GOT3 (cell line): ENCODE measurements at places on chromosomes 16 and 17.
A peak's percentile ranks its signal among the peaks of the same experiment; 100 is the strongest.

GRCh38 chr17:59890720-59891119, 2.0 kb downstream of the TUBD1 start:
- no peak for DNase-seq

GRCh38 chr16:78362524-78363135, 263.2 kb downstream of the WWOX start:
- no peak for DNase-seq

- no peak for DNase-seq
Observed at GRCh38 chr16:71883168-71883848, 674 bp downstream of the ZNF821 start.

GRCh38 chr17:73292031-73292531, 19.7 kb downstream of the CDC42EP4 start:
- peak; percentile 27 for DNase-seq

DNA sequence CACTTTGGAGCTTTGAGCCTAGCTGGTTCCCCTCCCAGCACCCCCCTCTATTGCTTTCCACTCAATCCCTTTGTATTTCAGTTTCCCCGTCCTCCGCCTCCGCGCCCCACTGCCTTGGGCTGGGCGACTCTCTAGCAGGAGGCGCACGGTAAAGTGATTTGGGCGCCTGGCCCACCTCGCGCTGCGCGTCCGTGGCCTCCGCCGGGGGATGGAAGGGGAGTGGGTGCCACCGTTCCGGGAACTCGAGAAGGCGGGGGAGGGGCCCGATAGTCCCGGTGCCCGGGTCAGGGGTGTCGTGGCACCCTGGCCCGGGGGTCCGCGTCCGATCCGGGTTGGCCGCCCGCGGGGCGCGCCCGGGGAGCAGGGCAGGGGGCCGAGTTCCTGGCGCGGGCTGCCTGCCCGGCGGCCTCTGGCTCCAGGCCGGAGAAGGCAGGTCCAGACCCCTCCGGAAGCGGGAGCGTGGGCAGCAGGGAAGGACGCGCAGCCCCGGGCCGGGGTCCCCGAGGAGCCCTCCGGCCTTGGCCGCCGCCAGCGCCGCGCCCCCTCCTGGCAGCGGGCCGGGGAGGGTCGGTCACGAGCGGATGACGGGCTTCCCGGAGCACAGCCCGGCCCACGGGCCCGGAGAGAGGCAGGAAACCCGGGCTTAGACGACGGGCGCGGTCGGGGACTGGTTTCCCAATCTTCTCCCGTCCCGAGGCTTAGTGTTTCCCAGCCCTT, 15.8 kb downstream of the MEOX1 start:
- DNase-seq = no peak
